ENCODE measurements at places on chromosomes 16 and 17.

GRCh38 chr16:3189869-3190268 lies 1.9 kb downstream of the OR1F1 start:
- no peak for DNase-seq

DNA sequence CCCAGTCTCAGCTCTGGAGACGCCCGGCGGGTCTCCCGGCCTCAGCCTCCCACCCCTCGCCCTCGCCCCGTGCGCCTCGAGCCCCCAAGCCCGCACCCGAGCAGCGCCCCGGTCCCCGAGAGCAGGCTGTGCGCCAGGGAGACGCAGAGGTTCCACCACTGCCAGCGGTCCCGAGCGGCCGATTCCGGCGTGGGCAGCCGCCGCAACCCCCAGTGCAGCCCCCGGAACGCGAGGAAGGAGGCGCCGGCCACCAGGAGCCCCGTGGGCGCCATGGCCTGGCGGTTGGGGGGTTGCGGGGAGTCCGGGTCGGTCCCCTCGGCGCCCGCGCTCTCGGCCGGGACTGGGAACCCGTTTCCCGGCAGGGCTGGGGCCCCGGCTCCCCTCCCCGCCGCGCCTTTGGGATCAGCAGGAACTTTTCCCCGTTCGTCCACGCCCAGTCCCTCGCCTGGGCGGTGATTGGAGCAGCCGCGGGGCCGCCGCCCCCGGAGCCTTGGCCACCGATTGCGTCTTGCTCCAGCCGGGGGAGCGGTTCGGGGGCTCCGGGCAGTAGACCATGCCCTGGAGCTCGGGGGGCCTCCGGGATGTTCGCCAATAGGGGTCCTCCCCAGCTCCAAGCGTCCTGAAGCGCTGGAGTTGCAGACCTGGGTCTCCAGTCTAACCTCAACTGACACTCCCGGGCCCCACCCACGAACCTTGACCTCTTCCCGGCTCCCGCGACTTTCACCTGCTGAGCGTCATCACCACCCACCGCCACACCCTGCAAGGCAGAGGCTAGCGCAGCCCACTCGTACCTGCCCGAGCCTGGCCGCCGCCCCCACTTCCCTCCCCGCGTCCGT lies at the start of gene TLCD2:
TLCD2 (minus strand) TSS at position 407 of the 836 bp plus-strand sequence; CDS start at position 272, 135 bp downstream.
- no peak for DNase-seq

DNA sequence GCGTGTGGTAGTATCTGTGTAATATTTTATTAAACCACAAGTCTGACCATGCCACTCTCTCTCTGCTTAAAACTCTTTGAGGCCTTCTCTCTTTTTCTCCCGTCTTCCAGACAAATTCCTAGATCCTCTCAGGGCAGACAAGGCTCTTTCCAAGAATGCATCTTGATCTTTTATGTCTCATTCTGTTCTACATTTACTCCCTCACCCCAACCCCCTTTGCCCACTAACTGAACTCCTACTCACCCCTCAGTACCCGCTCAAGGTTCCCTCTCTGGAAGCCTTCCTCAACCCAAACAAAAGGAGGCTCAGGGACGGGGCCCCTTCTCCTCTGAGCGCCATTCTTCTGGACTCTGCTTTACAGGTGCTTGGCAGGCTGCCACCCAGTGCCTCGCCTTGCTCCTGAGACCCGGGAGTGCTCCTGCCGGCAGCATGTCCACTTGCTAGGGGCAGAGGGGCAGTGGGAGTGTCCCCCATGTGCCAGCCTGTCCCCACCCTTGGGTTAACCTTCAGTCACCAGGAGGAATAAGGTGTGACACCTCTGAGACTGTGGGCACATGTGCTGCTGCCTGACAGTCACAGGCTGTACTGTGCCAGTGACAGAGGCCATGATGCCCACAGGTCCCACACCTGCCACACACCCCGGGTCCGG lies 9.2 kb downstream of the SLC13A2 start:
- no peak for DNase-seq

GRCh38 chr17:48052956-48053757 lies 5.0 kb downstream of the NFE2L1 start:
- peak; percentile 74 for DNase-seq

DNA sequence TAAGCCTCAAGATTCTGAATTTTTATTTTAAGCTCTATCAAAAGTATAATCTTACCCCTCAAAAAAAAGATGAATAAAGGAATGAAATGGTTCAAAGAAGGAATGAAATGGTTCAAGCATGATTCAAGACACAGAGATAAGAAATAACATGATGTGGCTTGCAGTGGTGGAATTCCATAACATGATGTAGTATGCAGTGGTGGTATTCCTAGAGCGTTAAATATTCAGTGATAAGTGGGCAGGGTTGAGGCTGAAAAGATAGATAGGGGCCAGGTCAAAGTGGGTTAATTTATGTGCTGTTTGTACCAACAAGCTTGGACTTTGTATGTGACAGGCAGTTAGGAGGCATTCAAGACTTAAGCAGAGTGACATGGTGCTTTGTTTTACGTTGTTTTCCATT lies 29.6 kb downstream of the TNRC6A start:
- DNase-seq = no peak

DNA sequence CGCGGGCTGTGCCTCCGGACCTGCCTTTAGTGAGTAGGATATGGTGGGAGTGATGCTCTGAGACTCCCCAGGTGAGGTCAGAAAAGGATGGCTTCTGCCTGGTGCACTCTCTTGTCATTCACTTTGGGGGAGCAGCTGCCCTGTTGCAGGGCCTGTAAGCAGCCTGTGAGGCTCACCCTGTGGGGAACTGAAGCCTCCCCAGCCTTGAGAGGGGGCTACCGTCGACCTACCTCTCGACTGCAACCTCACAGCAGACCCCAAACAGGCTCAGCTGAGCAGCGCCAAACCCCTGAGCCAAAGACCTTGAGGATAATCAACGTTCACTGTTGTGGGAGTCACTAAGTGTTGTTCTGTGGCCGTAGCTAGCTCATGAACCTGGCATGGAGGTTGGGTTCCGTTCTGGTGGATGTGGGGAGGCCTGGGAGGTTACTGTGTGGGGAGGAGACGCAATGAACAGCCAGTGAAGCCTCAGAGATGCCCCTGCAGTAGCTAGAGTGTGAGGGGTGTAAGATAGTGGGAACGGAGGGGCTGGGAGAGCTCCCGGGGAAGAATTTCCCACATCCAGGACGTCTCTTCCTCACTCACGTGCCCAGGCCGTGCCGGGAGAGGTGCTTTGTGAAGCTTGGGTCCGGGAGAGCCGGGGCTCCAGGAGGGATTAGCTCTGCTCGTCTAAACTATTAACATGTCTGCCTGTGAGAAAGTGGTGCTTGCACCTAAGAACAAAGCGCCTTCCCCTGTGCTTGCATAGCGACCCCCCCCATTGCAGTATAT lies 38.8 kb downstream of the METRNL start:
- DNase-seq = no peak

DNA sequence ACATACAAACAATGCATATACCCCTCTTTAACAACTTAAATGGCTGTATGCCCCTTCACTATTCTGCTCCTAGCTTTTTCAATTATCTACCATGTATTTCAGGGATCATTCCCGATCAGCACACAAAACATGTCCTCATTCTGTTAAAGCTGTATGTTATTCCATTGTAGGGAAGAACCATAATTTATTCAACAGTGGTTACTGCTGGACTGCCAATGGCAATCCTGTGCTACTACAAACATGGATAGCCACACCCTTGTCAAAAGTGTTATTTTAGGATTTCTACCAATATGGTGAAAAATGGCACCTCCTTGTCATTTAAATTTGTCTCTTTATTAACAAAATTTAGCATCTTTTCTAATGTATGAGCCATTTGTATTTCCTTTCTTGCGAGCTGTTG lies 85.1 kb upstream of the BCAR1 start:
- no peak for DNase-seq

- DNase-seq = no peak
These were observed 59.8 kb downstream of the GTF3C1 start for GRCh38 chr16:27489906-27490305.

- peak; percentile 91 for DNase-seq
These were observed 9.0 kb upstream of the ZFP90 start for GRCh38 chr16:68529931-68530701.

- DNase-seq = no peak
These were observed 79.1 kb upstream of the C16orf82 start for GRCh38 chr16:26987597-26988010.

- DNase-seq = no peak
These were observed 1.5 kb downstream of the HOXB3 start for GRCh38 chr17:48588528-48588927.

- no peak for DNase-seq
These were observed 23.3 kb upstream of the STH start for GRCh38 chr17:45975640-45976295.

- DNase-seq = peak; percentile 12
These were observed 1.2 kb upstream of the BCO1 start for GRCh38 chr16:81237282-81237681.

- no peak for DNase-seq
These were observed 92.2 kb downstream of the SOCS1 start for GRCh38 chr16:11163761-11164261.

Measured in NCI-H1092 (cell line).